CD4-positive, alpha-beta T cell treated with Interleukin-17A for 1 hour (primary cell): ENCODE measurements at places on chromosomes 1 and 21.

- no peak for DNase-seq
These were observed 88.5 kb upstream of the DAB1 start for GRCh38 chr1:57512386-57512785.

DNA sequence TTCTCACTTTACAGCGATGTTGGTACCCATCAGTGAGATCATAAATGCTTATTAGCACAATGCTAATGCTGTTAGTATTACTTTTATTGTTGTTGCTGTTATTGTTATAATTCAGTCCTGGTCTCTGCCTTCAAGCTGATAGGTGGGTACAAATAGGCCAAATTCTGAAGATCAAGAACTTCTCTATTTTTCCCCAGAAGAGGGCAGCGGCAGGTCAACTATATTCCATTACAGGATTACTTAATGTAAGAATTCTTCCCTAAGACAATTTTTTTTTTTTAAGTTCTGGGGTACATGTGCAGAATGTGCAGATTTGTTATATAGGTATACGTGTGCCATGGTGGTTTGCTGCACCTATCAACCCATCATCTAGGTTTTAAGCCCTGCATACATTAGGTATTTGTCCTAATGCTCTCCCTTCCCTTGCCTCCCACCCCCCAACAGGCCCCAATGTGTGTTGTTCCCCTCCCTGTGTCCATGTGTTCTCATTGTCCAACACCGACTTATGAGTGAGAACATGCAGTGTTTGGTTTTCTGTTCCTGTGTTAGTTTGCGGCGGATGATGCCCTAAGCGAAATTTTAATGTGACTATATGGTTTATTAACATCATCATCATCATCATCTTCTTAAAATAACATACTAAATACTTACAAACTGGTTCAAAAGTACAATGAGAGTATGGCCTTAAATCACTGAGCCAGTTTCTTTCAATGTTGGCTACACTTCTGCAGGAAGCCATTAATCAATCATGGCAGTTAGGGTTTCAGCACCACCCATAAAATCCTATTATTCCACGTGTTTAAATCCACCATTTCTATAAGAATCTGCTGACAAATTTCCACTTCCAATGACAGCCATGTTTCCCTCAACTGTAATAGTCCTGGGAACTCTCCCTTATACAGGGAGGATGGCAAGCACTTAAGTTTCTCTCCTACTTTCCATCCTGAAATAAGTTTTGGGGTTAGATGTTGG lies 19.2 kb downstream of the SLC19A2 start:
- peak; percentile 47 for DNase-seq

DNA sequence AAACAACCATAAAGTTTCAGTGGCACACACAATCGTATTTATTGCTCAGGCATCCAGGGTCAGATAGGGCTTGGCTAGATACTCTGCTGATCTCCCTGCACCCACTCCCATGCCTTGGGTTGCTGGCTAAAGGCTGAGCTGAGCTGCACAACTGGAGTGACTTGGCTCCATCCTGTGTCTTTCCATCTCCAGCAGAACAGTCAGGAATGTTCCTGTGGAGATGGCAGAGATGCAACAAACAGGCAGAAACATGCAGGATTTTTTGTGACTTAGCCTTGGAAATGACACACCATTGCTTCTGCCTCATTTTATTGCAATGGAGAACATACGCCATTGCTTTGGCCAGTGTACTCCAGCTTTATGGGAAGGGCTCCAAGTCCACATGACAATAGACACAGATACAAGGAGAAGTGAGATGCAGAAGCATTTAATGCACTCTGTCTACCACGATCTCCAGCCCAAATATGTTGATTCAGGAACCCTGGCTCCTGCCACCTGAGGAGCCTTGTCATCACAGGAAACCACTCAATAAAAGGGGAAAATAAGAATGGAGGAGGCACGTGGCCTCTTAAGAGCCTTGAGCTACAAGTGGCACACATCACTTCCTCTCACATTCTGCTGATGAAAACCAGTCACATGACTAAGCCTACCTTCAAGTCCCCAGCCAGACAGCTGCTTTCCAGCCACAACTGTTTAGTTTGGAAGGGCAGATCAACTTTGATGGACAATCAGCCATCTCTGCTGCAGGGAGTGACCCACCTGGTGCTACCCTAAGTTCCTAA lies 10.1 kb upstream of the GUCA2B start:
- DNase-seq, result no peak

DNA sequence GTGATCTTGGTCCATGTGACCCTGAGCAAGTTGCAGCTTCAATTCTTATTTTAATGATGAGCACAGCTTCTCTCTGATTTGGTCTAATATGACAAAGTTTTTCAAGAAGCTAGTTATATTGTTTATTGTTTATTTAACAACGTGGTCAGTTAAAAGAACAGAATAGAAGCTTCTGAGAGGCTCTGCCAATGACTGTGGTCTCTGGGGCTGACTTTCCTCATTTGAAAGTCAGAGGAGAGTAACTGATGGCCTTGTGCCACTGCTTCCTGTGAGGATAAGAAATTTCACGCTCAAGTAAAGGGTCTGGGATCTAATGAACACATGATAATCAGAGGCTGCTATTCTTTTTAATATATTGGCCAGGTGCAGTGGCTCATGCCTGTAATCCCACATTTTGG lies 7.3 kb downstream of the HHIPL2 start:
- DNase-seq, result no peak

DNA sequence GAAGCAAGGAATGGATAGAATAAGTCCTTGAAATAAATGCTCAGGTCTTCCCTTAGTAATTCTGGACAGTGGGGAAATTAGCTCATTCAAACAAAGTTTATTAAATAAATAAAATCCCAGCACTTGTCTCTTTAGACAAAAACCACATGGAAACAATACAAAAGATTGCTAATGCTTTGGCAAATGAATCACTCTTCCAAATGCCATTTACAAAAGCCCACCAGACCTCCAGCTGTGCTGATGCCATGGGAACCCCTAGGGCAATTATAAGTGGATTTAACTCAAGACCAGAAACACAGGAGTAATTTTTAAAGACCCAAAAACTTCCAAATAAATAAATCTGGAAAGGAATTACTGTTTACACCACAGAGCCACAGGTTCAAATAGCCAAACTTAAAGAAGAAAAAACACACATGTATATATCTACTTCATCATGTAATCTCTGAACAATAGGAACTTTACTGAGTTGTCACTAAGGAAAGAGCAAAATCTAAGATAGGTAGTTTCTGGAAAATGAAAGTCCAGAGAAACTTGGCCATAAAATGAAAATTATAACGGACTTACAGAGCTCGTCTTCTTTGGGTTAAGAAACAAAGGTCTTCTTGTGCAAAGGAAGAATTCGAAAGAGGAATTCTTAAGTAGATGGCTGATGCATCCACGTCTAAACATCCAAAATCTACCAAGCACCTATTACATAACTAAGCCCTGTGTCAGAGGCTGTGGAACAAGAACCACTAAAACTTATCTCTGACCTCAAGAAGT lies 399.4 kb downstream of the SMYD3 start:
- DNase-seq, result no peak

DNA sequence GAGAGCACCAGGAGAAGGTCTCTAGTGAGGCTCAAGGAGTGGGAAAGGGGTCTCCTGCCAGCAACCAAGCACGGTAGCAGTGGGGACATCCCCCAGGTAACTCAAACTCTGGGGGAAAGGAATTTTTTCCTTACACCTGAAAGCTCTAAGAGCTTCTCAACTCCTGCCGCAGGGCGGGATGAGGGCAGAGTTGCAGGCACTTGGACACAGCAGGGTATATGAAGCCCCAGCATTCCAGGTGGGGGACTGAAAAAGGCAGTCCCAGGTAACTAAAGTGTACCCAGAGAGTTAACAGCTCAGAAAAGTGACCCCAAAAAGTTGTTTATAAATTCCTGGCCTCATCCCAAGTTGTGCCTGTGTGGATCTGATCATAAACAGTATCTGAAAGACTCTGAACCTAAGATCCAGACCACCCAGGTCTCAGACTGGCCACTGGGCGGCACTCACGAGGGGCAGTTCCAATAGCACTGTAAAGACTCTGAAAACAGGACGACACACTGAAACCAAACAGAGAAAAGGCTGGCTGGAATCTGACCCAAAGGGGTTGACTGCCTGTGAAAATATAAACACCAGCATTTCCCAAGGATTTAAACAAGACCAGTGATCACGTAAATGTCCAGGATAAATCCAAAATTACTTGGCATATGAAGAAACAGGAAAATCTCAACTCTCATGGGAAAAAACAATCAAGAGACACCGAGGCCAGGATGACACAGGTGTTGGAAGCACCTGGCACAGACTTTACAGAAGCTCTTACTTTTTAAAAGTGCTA lies 47.5 kb downstream of the HSF2BP start:
- DNase-seq, result no peak

- no peak for DNase-seq
These were observed 58.6 kb upstream of the SOX13 start for GRCh38 chr1:204014336-204014735.

- DNase-seq, result no peak
These were observed 72.5 kb upstream of the GOLT1A start for GRCh38 chr1:204286315-204286714.

DNA sequence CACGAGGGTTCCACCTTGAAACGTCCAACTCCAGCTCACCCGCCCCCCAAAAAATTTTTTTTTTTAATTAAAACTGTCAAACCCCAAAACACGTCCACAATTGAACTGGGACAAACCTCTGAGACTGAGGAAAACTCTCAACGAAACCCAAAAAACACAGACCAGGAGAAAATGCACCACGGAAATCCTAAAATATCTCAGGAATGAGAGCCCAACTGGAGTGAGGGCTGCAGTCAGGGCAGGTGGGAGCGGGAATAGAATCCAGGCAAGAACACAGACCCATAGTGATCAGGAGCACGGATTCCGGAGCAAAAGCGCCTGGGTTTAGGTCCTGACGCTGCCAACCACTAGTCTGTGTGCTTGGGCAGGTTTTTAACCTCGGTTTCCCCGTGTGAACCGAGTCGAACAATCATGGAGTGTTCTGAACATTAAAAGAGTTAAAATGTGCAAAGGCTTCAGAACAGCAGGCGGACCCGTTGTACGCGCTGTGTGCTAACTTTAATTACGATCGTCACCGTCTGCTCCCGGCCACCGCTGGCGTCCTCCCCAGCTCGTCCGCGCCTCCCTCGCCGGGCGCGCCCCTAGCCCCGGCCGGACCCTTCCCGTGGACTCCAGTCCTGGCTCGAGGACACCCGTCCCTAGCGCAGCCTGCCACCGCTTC lies 624 bp downstream of the ARHGAP29 start:
- DNase-seq, result no peak

DNA sequence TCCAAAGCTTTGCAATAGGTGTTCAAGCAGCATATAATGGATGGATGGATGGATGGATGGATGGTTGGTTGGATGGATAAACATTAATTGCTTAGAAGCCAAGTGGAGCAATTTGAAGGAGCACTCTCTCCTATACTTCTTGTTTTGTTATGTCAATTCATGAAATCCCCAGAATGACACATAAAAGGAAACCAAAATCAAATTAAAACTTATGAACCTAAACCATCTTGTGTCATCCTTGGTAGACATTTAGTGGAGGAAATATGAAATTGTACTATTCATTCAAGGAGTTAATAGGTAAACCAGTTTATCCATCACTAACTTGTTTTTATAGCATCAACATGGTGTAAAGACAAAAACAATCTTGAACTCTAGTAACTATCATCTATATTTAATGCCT lies 122.5 kb downstream of the NR5A2 start:
- DNase-seq, result no peak

DNA sequence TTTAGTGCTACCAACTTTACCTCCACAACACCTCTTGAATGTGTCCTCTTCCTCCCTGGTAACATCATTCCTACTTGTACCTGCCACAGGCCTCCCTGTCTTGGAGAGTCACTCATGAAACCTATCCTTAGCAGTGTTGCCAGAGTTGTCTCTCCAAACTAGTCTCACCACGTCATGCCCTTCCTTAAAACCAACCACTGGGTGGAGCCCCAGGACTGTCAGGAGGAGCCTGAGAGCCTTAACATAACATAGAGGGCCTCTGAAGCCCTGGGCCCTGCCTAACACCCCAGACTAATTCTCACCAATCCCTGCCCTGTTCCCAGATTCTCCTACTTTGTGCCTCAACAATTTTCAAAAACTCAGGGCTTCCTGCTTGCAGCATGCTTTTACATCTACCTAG lies 65.3 kb downstream of the ZNF697 start:
- DNase-seq, result peak; percentile 7

DNA sequence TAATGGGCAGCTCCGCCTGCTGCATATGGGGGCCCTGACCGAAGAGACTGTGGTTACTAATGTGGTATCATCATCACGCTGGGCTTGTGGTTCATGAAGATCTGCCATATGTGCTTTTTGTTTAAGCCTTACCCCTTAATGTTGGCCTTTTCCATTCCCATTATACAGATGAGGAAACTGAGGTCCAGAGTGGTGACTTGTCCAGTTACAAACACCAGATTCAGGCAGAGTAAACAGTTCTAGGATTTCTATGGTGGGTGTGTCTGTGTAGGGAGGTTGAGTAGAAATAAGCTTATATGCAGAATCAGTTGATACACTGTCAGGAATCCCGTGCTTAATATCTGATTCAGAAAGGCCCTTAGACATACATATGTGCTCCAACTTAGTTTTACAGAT lies 691 bp downstream of the UTP11 start:
- no peak for DNase-seq

DNA sequence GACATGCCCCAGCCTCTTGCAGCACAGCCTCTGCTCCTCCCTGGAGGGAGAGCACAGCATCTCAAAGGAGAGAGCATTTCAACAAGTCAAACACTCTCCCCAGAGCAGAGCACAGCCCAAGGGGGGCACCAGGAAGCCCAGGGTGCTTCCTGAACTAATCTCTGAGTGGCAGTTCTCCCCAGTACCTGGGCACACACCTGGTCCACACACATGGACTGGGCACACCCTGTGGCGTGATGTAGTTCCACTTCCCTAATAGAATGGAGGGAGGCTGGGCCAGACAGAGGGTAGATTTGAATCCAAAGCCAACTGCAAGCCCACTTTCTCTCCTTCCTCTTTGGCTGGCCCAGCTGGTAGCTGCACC lies 55.5 kb downstream of the CD46 start:
- no peak for DNase-seq

DNA sequence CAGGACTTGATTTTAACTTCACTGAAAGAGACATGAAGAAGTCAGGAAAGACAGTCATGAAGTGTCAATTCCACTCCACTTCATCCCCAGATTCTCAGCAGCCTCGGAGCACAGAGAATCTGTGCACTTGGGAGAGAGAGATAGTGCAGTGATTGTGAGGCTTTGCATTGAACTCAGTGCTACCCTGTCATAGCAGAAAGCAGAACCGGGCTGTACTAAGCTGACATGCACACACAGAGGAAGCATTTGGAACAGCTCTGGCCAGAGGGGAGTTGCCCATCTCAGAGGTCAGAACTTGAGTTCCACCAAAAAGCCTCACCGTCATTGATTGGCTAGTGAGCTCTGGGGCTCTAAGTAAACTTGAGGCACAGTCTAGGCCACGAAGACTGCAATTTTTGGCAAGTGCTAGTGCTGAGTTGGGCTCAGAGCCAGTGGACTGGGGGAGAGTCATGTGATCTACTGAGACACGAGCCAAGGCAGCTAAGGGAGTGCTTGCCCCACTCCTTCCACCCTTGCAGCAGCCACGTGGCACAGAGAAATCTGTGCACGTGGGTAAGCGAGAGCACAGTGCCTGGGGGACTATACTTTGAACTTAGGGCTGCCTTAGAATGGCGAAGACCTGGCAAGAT lies 810.2 kb upstream of the ADAMTS5 start:
- DNase-seq, result no peak

GRCh38 chr1:15939181-15940109 lies 36.5 kb downstream of the ZBTB17 start:
- DNase-seq, result no peak

GRCh38 chr1:212738330-212738729 lies 38.7 kb upstream of the BATF3 start:
- no peak for DNase-seq
